ENCODE measurements at places on chromosomes 7 and 10.
A peak's percentile ranks its signal among the peaks of the same experiment; 100 is the strongest.

GRCh38 chr10:114030140-114030539 is 13.5 kb upstream of the ADRB1 start:
- no peak for DNase-seq

- DNase-seq: no peak
These were observed 136.4 kb upstream of the EEPD1 start for GRCh38 chr7:36016648-36017047.

- no peak for DNase-seq
These were observed 39.3 kb downstream of the INSYN2A start for GRCh38 chr10:127157089-127157488.

GRCh38 chr10:71494980-71495381 is 98.3 kb downstream of the CDH23 start:
- DNase-seq: no peak

GRCh38 chr10:44463511-44464121 is 78.7 kb upstream of the CXCL12 start:
- no peak for DNase-seq

GRCh38 chr10:3873728-3874461 is 88.9 kb upstream of the KLF6 start:
- DNase-seq: no peak

DNA sequence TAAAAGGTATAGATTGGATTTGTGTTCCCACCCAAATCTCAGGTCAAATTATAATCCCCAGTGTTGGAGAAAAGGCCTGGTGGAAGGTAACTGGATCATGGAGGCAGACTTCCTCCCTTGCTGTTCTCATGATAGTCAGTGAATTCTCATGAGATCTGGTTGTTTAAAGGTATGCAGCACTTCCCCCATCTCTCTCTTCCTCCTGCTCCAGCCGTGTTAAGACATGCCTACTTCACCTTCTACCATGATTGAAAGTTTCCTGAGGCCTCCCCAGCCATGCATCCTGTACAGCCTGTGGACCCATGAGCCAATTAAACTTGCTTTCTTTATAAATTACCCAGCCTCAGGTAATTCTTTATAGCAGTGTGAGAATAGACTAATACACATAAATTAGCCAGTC is 39.1 kb downstream of the HTR7 start:
- no peak for DNase-seq

- no peak for DNase-seq
These were observed 764.9 kb upstream of the MBL2 start for GRCh38 chr10:53537508-53537907.

DNA sequence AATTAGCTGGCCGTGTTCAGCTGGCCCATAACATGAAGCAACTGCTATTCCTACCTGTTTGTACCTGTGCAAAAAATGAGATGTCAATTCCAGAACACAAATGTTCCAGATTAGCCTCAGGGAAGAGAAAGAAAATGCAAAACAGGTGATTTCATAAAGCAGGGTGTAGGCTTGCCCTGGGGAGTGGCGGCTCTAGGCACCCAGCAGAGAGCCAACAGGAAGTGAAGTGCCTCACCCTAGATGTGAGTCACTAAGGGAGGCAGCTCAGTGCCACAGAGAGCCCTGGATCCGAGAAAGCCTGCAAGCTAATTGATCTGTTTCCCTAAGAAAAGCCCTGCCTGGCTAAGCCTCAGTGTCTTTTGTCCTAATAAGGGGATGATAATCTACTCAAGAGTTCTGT is 240.0 kb downstream of the ARHGAP21 start:
- DNase-seq: no peak

DNA sequence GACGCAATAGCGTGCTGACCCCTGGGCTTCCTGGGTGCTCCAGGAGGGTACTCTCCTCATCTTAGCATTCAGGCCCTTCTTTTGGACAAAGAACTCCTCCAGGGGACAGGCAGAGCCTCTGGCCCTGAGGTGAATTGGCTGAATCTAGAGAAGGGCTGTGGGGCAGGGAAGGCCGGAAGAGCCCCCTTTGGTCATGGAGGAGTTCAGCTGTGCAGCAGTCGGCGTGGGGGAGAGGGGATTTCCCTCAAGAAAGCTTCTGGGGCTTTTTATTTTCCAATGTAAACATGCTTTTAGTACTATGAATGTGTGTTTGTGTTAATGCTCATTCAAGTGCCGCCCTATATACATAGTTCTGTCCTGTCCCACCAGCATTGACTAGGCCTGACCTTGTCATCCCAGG is 38.8 kb downstream of the FIGNL1 start:
- no peak for DNase-seq

DNA sequence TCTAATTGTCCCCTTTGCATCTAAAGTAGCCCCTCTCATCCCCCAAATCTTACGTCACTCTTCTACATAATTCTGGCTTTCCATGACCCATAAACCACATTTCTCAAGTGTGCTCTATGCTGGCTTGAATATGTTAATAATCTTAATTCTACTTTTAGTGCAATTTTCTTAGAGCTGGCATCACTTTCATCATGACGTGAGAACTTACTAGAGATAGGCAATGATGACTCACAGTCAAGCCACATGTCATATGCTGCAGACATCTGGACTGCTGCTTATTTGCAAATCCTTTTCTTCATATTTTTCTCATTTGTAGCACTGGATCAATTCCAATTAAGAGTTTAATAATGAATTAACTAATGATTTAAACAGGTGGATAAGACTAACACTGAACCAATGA is 260.7 kb upstream of the PRKCQ start:
- no peak for DNase-seq

- no peak for DNase-seq
These were observed 559.7 kb upstream of the LRRN3 start for GRCh38 chr7:110531186-110531585.

DNA sequence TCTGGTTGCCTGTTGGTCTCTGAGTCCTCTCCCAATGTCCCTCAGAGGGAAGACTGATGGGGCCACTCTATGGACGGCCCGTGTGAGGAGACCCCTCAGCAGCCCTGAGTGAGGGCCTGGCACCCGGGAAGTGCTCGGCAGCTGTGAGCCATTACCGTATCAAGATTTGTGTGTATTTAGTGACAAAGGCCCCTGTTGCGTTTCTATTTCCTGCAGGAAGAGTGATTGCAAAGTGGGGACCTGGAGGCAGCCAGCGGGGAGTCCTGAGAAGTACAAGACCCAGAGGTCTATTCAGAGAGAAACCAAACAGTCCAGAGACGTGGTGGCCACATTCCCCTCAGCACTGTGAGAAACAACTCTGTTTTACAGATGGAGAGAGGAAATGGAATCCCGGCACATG is 51.1 kb upstream of the CHST15 start:
- no peak for DNase-seq

DNA sequence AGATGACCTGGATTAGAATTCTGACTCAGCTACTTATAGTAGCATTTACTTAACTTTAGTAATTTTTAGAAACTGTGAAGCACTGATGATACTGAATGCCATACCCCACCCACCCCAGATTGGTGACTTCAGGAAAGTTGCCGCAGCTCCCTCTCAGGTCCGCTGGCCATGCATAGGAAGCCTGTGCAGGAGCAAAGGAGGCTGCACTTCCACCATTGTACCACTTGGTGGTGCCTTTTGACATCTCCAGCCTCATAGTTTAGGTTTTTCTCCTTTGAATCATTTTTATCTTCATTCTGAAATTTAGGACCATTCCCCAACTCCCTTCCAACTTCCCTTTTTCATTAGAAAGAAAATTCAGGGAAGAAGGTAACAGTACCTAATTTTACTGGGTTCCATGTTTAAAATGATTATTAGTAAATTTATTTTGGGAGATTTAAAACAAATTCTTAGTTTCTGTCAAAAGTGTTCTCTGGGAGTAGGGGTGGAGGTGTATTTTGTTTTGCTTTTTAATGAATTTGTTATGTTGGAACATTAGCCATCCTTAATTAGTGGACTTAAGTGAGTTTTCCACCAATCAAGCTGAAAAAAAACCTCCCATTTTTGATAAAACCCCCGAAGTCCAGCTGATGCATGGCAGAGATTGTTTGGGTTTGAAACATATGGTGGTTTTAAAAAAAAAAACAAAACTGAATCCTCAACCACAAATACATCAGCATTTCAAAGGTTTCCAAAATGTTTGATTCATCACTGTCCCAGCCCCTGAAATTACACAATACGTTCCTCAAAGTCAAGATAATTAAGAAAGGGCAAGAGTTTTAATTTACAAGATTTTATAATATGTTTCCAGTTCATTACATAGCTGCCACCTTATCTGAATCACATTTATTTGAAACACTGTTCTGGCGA is 109.6 kb downstream of the WNT2 start:
- peak; percentile 61 for DNase-seq

DNA sequence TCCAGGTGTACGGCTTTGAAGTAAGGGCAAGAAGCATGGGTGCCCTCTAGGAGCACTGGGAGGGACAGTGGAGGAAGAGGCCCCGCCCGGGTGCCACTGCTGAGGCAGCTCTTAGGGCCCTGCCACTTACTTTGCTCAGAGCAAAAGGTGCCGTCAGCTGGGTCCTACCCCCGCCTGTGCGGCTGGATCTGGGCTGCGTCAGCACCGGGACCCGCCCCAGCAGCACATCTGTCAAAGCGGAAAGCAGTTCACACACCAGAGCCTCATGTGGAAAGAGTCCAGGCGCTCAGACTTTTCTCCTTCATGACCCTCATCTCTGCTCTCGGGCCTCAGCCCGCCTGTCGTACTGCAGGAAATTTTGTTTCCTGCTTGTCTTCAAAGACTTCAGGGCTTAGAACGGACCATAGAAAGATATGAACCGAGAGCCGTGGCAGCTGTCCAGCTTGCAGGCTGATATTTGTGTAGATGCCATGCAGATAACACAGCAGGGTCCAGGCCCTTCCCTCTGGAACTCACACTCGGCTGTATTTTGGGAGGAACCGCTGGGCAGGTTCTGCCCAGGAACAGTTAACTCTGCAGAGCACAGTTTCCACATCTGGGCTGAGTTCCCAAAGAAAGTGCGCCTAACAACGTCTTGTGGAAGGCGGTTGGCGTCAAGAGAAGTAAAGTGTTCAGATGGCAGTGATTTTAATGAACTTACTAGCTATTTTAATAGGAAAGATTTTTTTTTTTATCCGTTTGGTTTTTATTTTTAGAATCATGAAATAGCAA is 44.3 kb upstream of the PRKAR1B start:
- DNase-seq: no peak

- DNase-seq: no peak
These were observed 2.0 kb downstream of the FBH1 start for GRCh38 chr10:5892007-5892406.

GRCh38 chr10:2619916-2620315 is 447.4 kb upstream of the PFKP start:
- DNase-seq: no peak

DNA sequence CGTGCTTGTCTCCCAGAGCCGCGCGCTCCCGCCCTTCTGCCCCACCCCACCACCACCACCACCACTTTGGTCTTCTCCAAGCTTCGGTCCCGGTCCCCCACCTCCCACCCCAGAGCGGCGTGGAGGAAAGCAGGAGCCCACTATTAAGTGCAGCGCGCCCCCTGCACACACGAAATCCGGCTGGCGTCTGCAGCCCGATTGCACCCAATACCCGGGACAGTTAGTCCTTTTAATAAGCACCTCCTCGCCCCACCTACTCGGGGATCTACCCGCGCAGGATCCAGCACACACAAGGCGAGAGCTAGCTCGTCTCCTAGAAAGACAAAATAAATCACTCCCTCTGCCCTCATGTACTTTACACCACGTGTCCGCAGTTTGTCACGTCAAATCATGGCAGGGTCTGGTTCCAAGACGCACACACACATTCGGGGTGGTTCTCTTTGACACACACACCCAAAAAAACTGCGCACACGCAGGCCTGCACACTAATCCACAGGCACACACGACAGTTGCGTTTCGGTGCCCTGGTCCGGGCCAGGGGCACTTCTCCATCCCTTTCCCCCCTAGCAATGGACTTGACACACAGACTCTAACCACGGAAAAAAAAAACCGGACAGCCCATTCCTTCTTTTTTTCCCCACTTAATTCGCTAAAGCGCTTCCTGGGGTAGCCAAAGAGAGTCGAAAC is 1.6 kb downstream of the SFMBT2 start:
- DNase-seq: no peak

- no peak for DNase-seq
These were observed 4.6 kb upstream of the ZNF22 start for GRCh38 chr10:44995914-44996669.

DNA sequence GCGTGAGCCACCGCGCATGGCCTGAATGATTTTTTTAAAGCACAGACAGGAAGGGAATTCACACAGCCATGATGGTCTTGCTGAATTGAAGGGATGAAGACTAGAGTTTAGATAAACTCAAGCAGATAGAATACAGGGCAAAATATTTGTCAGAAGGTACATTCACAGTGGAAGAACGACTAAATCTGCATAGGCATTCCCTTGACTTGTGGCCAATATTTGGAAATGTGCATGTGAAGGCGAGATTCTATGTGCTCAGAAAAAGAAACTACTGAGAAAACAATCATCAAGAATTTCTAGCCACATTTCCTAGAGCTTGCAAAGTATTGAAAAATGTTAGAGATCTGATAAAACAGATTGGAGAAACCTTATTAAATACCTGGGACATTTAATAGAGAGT is 1166.2 kb downstream of the DNAJB9 start:
- DNase-seq: no peak

- no peak for DNase-seq
These were observed 446.5 kb upstream of the FOXK1 start for GRCh38 chr7:4235596-4235995.

GRCh38 chr7:131095346-131095745 is 232.3 kb upstream of the MKLN1 start:
- no peak for DNase-seq

GRCh38 chr10:88542522-88542921 is 40.6 kb downstream of the RNLS start:
- DNase-seq: no peak

DNA sequence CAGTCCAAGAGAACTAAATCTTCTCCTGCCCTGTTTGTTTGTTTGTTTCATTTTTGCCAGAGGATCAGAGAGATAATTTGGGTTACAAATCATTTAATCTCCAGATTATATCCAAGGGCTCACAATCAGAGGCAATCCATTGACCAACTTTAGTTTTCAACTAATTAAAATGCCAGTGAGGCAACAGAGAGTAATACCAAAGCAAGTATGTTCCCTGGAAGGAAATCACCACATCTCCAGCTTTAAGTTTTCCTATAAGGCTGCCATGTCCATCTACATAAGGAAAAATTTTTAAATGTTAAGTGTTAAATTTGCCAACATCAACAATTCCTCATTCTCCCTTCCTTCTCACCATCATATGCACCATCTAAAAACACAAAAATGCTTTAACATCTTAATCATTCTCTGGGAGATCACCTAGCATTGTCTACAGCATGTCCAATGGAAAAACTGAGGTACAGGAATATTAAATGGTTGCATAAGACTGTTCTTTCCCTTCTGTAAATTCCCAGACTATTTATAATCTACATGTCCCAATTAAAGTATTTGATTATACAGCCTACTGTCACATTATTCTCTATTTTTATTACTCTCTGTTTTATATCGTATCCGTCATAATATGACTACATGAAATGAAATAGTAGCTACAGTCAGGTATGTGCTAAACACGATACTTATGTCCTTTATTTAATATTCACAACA is 14.1 kb downstream of the USP54 start:
- no peak for DNase-seq

DNA sequence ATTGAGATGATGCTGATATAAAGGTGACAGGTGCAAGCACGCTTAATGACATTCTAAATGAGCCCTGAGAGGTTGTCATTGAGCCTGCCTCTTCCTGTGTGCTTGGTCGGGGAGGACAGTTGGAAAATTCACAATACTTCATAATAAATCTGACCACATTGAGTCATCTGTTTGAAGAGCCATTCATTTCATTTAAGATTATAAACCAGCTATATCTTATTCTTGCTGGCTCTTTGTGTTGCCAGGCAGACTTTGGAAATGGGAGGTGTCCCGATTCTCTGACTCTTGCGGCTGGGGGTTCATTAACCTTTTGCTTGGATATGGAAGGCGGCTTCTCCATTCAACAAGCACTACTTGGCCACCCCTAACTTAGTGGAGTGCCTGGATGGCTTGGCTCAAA is 198.2 kb downstream of the FANK1 start:
- DNase-seq: no peak

Measured in hematopoietic multipotent progenitor cell treated with erythropoietin and hydrocortisone succinate and interleukin-3 and kit ligand, for 17 days (in vitro differentiated cells).